Stimulated activated CD4-positive, alpha-beta T cell treated with anti-CD3 and anti-CD28 coated beads, Interleukin-4, amount 100 ng/mL, for 48 hours (primary cell): ENCODE measurements at places on chromosomes 16 and 17.

- peak; percentile 4 for DNase-seq
These were observed 685 bp upstream of the PSMD3 start for GRCh38 chr17:39979893-39980350.

- DNase-seq, result no peak
These were observed 37.9 kb downstream of the GTF3C1 start for GRCh38 chr16:27511657-27512448.

GRCh38 chr17:78544881-78545755, 32.1 kb downstream of the DNAH17 start:
- no peak for DNase-seq

DNA sequence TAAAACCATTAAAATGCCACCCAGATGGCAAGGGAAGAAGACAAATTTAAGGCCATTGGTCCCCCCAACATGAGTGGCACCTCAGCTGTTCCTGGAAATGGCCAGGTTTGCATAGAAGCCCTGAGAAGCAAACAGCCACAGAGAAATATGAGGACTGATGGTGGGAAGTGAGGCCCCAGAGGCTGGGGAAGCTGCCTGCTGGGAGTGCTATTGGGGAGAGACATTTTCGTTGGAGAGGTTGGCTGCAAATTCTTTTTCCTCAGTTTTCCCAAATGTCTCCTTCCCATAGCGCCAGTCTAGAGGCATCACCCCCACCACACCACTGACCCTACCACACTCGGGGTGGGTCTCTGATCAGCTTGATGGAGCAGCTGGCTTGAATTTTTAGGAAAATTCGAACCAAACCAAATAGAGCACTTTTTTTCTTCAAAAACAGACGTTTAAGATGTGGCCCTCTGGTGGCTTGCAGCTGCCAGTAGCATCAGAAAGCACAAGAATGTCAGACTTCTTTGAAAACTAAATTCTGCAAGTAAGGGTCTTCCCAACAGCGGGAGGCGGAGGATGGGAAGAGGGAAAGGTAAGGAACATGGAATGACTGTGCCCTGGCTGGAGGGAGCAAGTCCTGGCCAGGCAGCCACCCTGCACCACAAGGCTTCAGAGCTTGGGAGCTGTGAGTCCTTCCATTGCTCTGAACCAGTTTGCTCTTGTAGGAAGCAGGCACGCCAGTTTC, 13.2 kb upstream of the SLC12A3 start:
- no peak for DNase-seq

GRCh38 chr17:44444735-44445105, 55.3 kb upstream of the ITGA2B start:
- DNase-seq, result no peak

GRCh38 chr17:6953689-6954088, 42.2 kb upstream of the ALOX12 start:
- no peak for DNase-seq

GRCh38 chr16:86128246-86128645, 229.3 kb downstream of the IRF8 start:
- DNase-seq, result no peak

- no peak for DNase-seq
These were observed 511 bp upstream of the LIG3 start for GRCh38 chr17:34979650-34980352.

DNA sequence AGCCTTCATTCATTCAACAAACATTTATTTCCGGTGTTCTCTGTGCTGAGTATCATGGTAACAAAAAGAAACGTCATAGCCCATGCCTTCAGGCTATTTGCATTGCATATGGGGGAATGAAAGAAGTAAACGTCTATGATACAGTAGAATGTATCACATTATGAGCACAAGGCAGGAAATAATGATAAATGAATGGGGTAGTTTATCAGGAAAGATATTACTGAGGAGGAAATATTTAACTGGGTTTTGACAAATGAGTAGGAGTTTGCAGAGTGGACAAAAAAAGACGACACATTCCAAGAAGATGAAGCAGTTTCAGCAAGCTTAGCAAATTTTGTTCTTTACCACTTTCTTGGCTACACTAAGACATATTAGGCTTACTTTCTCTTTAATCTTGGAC, 1.3 kb upstream of the KRTAP4-7 start:
- no peak for DNase-seq

DNA sequence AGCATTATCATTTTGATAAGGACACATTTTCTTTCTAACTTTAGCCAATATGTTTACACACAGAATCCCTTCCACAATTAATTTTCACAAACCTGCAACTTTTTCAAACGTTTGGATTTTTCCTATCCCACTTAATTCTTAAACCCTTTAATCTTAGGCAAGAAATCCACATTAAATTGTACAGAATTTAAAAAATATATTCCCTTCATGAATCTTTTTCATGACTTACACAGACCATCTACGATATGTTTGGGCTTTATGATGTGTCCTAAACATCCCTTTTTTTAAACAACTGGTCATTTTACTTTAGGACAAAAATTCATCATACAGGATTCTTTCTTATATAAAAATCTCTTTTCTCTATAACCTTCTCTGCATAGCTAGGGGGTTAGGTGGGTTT, 241.5 kb upstream of the CNTNAP4 start:
- no peak for DNase-seq

- no peak for DNase-seq
These were observed 45.9 kb upstream of the CHMP6 start for GRCh38 chr17:80945736-80946135.

DNA sequence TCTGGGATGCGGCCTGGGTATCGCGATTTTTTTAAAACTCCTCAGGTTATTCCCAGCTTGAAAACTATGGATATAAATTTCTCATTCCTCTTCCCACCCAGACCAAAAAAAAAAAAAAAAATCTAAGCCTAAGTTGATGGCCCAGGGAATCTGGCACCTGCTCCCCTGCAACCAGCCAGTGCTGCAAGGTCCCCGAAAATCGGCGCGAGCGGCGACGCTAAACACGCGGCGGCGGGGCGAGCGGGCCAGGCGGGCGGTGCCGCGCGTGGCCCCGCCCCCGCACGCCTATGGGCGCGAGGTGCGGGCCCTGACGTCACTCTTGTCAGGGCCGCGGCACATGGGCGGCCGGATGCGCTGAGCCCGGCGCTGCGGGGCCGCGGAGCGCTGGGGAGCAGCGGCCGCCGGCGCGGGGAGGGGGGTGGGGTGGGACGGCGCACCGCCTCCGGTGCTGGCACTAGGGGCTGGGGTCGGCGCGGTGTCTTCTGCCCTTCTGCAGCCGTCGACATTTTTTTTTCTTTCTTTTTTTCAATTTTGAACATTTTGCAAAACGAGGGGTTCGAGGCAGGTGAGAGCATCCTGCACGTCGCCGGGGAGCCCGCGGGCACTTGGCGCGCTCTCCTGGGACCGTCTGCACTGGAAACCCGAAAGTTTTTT, at the start of gene HLF:
HLF (plus strand) TSS at position 316 of the 654 bp plus-strand sequence. CDS start 525 bp downstream, outside the sequence.
- peak; percentile 55 for DNase-seq

GRCh38 chr17:45907750-45908395, 13.5 kb downstream of the MAPT start:
- DNase-seq, result no peak
